ENCODE measurements at places on chromosomes 6 and 20.
A peak's percentile ranks its signal among the peaks of the same experiment; 100 is the strongest.

DNA sequence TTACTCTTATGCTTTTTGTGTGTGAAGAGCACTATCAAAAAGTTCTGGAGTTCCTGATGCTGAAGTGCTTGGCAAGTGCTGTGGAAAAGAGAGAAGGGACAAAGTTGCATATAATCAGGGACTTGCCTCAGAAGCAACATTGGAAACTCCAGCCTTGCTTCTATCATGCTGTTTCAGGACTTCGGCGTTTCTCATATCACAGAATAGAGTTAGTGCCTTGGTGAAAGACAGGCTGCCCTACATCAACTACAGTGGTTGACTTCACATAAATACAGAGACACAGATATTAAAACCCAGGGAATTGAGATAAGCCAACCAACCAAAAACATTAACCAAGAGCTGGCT is 36.2 kb upstream of the CDKAL1 start:
- DNase-seq: no peak

DNA sequence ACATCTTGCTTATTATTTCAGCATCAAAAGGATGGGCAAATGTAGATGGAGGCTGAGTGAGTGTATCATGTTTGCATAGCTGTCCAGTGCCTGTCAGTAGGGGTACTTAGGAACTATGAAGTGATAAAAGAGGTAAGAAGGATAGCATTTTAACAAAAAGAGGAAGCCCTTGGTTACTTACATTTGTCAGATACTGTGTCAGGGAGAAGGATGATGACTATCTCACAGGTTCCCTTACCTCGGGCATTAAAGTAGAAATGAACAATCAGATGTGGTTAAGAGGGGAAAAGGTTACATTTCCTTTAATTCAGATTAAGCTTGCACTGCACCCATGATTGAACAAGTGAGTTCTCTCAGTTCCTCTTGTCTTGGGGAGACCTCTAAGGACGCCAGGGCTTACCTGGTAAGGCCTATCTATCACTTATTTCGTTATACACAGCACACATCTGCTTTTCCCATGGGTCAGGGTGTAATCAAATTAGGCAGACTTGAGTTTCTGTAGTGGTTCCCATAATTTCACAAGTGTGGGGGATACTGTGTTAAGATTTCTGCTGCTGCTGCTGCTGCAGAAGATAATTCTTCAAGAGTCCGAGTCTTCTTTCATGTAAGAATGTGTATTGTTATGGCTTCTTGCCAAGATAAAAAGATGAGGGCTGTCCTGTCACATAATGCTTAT is 4.5 kb downstream of the FOXO3 start:
- DNase-seq: peak; percentile 78

GRCh38 chr6:167841981-167842380 is 15.3 kb downstream of the AFDN start:
- no peak for DNase-seq

- no peak for DNase-seq
These were observed 92.3 kb downstream of the CNBD2 start for GRCh38 chr20:36060676-36061075.

DNA sequence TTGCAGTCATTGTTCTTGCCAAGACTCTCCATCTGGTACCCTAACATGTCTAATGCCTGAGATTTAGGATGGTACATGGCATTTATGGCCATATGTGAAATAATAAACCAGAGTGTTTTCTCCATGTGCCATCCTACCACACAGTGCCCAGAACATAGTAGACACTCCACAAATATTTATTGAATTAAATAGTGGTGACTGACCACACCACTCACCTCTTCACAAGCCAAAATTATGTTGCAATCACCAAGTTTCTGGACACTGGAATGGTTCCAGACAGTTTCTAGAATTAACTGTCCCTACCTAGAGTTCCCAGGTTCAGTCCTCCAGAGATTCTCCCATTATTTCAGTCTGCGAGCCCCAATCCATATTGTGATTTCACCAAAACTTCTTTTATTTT is 427.3 kb downstream of the KIF16B start:
- DNase-seq: no peak

Data from hematopoietic multipotent progenitor cell treated with erythropoietin and hydrocortisone succinate and interleukin-3 and kit ligand, for 8 days (in vitro differentiated cells).